ENCODE measurements at places on chromosomes 2 and 18.

DNA sequence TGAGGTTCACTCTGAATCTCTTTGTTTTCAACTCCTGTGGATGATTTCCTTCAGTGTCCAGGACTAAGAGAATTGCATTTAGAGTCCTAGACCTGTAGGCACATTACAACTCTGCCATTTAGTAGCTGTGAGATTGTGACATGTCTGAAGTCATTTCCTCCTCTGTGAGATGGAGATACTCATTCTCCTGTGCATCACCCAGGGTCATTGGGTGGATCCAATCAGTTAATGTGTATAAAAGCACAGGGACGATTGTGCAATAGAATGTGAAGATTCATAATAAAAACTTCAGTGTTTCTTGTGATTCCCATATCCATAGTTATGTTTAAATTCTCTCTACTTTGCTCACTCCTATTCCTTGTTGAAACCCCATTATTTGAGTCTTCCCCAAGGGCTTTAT lies 113.6 kb downstream of the DIS3L2 start:
- DNase-seq: peak; percentile 40

DNA sequence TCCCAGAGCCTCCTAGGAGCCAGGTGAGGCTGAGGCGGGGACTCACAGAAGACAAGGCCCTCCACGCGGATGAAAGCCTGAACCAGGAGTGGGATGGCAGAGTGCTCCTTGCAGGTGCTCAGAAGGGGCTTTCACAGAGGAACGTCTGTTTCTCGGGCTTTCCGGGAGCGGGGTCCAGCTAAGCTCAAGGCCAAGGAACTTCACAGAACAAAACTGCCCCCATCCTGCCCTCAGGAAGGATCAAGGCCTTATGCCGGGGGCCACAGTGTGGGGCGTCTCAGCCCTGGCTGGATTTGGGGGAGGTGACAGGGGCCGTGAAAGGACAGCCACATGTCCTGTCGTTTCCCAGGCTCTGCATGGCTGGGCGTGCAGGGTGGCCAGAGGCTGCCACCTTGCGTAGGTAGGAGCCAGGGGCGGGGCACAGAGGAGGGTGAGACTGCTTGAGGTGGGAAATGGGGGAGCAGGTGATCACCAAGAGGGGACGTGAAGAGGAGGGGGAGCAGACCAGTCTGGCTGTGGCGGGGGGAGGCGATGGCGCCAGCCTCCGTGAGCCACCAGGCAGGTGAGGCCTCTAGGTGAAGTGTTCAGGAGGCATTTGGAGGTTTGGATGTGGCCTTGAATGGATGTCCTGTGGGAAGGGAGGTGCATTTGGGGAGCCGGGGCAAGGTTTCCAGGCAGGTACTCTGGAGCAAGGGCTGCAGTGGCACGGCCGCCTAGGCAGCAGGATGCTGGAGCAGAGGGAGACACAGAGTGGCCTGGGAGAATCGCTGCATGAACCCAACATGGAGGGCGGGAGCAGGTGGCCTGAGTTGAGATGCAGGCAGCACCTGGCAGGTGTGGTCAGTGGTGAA lies 79.1 kb downstream of the TWIST2 start:
- DNase-seq: no peak

DNA sequence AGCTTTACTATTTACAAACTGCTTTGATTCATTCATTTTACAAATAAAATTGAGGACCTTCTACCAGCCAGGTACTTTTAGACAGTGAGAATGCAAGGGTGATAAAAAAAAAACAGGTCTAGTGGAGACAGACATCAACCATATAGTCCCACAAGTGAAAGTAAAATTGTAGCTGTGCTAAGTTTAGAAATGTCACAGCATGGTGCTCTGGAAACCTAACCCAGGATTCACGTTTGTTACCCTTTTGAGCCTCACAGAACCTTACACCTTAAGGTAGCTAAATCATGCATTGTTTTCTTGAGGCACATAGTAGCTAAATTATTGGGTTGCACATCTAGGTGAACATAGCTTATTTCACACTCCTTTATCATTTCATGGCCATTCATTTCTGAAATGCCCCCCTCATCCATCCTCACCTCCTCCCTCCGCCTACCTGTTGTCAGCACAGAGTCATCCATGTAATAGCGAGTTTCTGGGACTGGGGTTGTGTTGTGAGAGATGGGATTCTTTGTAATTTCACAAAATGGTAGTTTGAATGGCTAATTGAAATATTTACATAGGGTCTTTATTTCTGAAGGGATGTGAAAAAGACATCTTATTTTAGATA lies 7.1 kb downstream of the MTA3 start:
- no peak for DNase-seq

GRCh38 chr2:118565301-118565700 lies 282.1 kb downstream of the EN1 start:
- no peak for DNase-seq

Data from AG08395 (cell line).